Urinary bladder (tissue), 4 donors: ENCODE measurements at places on chromosomes 13 and 19. TPM values are rescaled to one million over a fixed set of nuclear protein-coding genes. Genes with fewer than 3 reads are reported as not detected.
A peak's percentile ranks its signal among the peaks of the same experiment; 100 is the strongest.

- DNase-seq, result no peak
These were observed 38.4 kb downstream of the SMIM24 start for GRCh38 chr19:3441986-3442329.

DNA sequence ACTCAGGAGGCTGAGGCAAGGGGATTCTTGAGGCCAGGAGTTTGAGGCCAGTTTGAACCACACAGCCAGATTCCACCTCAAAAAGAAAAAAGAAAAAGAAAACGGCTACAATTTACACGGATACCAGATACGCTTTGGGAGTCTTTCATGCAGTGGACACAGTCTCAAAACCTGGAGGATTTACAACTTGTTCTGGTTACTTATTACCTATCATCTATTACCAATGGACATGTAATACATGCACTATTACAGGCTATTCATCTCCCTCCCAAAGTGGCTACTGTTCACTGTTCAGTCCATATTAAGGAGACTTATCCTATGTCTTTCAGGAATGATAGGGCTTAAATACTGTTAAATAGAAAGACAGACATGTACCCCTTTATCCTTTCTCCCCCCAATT is 33.3 kb downstream of the ZNF823 start:
- DNase-seq, result no peak

DNA sequence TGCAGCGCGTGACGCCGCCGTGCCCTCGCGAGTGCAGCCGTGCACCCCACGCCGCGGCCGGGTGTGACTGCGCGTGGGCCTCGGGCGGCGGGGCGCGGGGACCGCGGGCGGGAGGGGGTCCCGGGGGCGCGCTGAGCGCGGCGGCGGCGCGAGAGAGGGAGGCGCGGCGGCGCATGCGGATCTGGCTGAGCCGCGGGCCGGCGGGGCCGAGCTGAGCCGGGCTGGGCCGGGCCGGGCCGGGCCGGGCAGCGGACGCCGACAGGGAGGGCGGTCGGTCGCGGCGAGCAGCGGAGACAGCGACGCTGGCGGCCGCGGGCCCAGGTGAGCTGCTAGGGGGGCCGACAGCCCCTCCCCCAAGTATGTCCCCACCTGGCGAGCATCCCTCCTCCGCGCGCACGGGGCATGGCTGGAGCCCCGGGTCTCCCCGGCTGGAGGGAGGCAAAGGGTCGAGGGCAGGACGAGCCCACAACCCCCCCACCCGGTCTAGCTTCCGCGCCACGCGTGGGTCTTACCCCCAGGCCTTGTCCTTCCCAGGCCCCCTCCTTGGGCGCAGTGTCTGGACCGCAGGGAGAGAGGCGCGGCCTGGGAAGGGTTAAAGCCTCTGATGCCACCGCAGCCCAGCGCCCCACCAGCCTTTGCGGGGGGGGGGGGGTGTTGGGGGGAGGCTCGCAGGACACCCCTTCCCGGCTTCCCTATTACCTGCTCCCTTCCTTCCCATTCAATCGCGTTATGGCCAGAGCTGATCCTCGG is at the start of gene SPTBN4:
Gene SPTBN4 (plus strand): TSS at position 17 of the 750 bp plus-strand sequence. CDS start 5,621 bp downstream, outside the sequence.
- DNase-seq, result no peak

DNA sequence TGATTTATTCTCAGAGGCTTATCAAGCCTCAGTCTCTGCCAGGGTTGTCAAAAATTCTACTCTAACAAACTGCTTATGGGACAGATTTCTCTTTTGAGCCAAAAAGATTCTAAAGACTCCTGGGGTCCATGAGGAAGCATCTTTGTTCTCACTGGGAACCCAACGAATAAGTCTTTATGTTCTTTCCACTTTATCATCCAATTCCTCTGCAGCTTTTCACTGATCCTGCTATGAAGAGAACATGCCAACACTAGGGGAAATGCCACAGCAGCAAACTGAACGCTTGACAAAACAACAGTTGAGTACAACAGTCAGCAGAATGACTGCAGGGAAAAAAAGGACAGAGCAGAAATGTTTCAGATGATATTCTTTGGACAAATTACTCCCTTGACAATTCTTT is 22.2 kb downstream of the DCLK1 start:
- DNase-seq, result no peak

GRCh38 chr13:101515504-101515903 is 63.0 kb downstream of the ITGBL1 start:
- DNase-seq, result no peak

DNA sequence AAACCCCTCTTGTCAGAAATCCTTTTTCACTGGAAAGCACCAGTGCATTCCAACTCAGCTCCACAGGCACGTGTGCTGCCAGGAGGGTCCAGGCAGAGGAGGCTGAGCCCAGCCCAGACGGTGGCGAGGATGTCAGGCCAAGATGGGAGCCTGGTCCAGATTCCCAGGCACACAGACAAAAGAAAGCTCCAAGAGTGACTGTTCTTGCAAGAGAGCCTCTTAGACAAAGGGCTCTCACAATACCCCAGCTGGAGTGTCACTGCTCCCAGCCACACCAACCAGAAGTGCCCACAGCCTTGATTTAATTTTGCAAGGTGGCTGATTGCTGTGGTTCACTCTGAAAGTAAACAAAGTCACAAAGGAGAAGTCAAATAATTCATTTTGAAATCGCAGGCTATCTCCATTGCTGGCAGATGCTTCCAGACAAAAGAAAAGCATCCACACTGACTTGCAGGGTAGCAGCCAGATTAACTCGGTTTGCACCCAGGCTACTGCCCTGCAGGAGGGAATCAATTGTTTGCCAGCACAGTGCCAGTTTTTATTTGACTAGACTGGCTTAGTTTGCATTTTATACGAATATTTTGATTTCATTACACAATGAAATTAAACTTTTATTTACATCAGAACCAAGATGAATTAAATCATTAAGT is 95.1 kb downstream of the RAB20 start:
- no peak for DNase-seq

- DNase-seq, result no peak
These were observed 17.6 kb downstream of the VSTM2B start for GRCh38 chr19:29543381-29543780.

- no peak for DNase-seq
These were observed 25.9 kb upstream of the SPACA7 start for GRCh38 chr13:112350300-112350699.

- no peak for DNase-seq
These were observed 17.9 kb upstream of the CSNK1A1L start for GRCh38 chr13:37123337-37123736.

GRCh38 chr19:58466089-58466759 is 656 bp upstream of the ZNF324 start:
- no peak for DNase-seq

GRCh38 chr19:18494267-18494607 is 27.6 kb downstream of the ELL start:
- DNase-seq, result no peak

- DNase-seq, result no peak
These were observed 91.7 kb downstream of the SLC10A2 start for GRCh38 chr13:102974317-102975087.

DNA sequence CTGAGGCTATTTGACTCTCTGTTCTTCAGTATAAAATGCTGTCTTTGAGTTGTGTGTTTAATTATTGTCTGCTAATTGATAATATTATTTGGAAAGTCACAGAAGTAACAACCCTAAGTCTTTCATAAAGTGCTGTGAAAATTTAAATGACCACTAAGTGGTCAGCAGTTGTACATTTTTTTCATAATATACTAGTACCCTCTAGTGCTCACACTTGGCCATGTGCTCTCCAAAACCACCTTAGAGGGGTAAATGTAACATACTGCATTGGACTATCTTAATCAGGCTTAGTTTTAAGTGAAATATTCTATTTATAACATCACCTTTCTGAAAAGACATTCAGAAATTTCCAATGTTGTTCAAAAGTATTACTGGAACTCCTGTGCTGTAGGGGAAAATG is 745.3 kb downstream of the GPC5 start:
- no peak for DNase-seq

GRCh38 chr13:110690516-110690915 is 15.4 kb downstream of the CARS2 start:
- no peak for DNase-seq

DNA sequence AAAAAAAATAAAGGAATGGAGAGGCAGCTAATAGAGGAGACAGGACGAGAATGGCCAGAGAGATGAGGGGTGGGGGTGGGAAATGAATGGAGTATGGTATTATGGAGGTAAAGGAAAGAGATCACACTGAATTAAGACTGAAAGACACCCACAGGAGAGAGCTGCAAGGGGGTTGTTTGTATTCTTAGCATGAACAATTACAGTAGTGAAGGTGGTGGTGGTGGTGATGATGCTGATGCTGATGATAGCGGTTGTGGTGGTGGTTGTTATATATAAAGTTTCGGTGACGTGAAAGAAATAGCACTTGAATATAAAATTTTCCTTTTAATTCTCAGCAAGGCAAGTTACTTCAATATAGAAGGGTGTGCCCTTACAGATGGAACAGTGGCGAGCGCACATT is 2.8 kb upstream of the ADGRE3 start:
- DNase-seq, result no peak

- DNase-seq, result no peak
These were observed 527.5 kb downstream of the RFC3 start for GRCh38 chr13:34345258-34345965.

- DNase-seq, result no peak
These were observed 42.6 kb upstream of the MYO16 start for GRCh38 chr13:108586826-108587225.

DNA sequence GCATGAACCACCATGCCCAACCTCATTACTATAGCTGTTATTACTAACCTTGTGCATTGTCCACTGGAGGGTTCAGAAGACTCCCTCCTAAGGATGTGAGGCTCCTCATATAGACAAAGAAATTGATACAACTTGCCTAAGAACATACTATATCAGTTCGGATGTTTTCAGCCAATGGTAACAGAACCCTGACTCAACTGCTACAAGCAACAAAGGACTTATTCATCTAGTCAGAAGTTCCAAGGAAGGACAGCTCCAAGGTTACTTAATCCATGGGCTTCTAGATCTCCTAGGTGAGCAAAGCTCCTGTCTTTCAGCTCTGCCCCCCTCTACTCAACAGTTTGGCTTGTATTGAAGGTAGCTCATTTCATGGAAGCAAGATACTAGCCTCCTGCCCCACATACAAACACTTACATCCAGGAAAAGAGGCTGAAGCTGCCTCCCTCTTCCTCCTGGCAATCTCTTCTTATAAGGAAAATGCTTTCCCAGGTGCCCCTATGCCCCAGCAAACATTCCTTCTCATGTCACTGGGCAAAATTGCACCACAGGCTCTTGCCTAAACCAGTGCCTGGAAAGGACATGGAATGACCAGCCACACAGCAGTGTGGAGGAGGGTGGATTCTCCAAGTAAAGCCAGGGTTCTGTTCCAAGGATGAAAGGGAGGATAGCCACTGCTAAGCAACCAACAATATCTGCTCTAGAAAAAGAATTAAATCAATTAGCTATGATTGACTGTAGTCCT is 497.8 kb downstream of the FOXO1 start:
- DNase-seq, result no peak

- DNase-seq, result peak; percentile 76
These were observed 13.6 kb downstream of the LTBP4 start for GRCh38 chr19:40614622-40615411.

DNA sequence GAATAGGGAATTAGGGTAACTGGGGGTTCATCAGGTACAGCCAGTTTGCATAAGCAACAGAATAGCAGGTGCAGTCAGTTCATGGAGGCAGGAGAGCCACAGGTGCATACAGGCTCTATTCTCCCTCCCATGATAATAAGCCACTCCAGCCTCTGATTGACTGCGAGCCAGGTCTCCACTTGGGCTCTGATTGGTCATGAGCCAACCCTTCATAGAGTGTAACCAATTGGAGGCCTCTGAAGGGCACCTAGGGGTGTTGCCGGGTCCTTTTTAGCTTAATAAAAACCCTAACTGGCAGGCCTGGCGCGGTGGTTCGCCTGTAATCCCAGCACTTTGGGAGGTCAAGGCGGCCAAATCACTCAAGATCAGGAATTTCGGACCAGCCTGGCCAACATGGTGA is 8.7 kb upstream of the CKM start:
- no peak for DNase-seq

- DNase-seq, result no peak
These were observed 150.6 kb downstream of the LHFPL6 start for GRCh38 chr13:39452417-39452816.

DNA sequence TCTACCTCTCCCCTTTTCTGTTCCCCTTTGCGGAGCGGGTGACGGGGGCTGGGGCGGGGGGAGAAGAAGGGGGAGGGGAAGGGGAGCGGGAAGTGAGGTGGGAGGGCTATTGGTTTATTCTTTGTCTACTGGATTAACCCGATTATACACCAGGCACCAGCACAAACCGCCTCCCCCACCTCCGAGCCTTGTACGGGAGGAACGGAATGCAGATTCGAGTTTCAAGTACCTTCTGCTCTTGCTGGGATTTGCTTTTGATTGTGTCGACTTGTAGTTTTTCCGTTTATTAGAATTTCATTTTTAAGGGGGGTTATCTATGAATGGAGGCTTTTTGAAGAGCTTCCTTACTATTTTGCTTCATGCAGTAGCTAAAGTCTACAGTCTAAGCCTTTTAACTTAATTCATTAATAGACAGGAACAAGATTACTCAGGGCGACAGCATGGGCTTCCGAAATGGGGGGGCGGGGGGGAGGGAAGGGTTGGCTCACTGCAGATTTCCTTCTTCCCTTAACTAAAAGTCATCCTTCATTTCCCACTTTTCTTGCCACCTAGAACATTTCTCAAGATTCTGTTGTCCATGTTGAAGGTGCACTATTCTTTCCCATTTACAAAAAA is 937 bp upstream of the SPRY2 start:
- DNase-seq, result no peak

DNA sequence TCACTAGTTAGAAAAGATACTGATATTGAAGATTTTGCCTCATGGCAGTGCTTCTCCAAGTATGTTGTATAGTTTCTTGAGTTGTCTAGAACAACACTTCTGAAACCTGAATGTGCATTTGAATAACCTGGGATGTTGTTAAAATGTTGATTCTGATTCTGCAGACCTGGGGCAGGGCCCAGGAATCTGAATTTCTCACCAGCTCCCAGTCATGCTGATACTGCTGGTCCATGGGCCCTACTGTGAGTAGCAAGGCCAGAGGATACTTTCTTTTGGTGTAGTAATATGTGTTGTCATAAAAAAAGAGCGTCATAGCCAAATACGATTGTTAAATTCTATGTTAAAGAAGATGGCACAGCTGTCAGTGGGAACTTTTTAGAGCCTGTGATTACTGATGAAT is 41.6 kb upstream of the C1QTNF9 start:
- DNase-seq, result no peak

GRCh38 chr13:45368571-45368970 is 27.6 kb upstream of the TPT1 start:
- DNase-seq, result no peak

The CYP4F12 gene
- polyA plus RNA-seq, result 31.0 TPM

The MEIOSIN gene
- polyA plus RNA-seq, result not detected

The KLF5 gene
- 19.6 TPM for polyA plus RNA-seq

The TMEM255B gene
- 17.5 TPM for polyA plus RNA-seq

The FCHO1 gene
- 1.7 TPM for polyA plus RNA-seq

The CEACAM5 gene
- not detected for polyA plus RNA-seq

The CLEC17A gene
- polyA plus RNA-seq, result not detected

The NLRP5 gene
- not detected for polyA plus RNA-seq

The RNF17 gene
- 0.16 TPM for polyA plus RNA-seq

The ENOX1 gene
- polyA plus RNA-seq, result 4.3 TPM

The ZNF729 gene
- polyA plus RNA-seq, result not detected
